ENCODE measurements at places on chromosomes 6 and 20.

DNA sequence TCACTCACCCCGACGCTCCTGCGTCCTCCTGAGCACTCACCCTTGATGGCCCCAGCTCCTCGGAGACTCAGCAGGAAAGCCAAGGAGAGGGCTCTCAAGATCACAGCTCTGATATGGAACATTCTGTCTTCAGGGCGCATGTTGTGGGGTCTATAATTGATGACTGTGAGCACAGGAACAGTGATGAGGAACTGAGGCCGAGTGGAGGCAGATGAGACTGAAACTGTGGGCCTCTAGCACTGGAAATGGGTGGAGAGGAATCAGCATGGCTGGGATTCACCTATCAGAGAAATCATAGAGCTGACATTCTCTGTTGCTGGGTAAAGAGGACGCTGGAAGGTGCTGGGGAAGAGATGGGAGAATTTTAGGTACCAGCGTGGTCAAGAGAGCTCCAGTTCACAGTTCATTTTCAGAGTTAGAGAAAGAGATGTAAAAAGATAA lies at the start of gene HLA-DPA1:
Gene HLA-DPA1, minus strand, starts transcription at position 219 of the 441 bp plus-strand sequence.
- no peak for DNase-seq

DNA sequence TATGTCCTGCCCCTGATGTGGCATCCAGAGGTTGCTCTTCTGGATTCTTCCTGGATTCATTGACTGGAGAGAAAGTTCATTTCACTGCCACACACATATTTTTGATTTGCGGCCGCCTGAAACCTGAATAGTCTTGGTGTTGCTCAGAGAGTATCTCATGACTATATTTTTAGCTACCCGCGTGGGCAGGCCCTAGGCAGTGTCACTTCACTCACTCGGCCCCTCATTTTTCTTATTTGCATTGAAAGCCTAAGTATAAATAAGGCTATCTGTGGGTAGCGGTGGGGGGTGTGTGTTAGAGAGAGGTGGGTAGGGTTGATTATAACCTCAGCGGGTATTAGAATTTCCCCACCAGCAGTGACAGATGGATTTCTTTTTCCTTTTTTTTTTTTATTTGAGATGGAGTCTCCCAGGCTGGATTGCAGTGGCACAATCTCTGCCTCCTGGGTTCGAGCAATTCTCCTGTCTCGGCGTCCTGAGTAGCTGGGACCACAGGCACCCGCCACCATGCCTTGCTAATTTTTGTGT lies 113.5 kb downstream of the JARID2 start:
- no peak for DNase-seq

DNA sequence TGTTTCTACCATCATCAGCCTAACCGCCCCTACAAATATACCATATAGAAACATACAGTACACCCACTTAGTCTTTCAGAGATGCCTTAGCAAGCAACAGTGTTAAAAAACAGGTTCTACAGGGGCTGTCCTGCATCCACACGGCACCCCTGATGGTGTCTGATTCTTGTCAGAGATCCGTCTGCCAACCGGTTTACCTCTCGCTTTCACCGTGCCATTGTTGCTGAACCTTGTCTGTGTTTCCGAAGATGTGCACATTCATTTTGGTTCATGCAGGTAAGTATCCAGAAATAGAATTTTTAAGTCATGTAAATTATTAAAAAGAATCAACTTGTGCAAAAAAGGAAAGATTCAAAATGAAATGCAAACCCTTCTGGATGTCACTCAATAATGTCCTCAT lies 52.9 kb downstream of the EPHA7 start:
- DNase-seq = no peak

DNA sequence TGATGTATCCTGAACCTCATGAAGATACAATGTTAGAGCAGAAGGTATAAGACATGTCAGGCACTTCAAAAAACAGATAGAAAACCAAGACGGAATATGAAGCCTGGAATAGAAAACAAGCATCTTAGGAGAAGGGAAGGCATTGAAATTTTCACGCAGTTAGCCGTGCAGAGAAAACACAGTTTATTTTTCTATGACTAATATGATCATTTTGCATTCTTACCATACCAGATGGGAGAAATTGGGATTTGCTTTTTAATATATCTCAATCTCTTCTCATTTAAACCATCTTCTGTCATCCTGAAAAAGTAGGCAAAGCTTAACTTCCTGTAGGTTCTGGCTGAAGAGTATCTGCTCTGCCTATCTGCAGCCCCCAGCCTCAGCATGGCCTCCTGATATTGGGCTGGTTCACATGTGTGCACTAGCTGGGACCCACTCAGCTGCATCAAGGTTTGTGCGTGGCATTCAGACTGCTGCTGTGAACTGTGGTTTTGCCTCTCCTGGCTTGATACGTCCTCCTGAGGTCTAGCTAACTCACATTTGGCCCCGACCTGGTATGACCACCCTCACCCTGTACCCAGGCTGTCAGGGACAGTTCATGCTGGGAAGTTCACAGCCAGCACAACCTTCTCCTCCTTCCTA lies 392.5 kb upstream of the SASH1 start:
- no peak for DNase-seq

- no peak for DNase-seq
Observed at GRCh38 chr6:169510871-169511270, 191.0 kb downstream of the WDR27 start.

DNA sequence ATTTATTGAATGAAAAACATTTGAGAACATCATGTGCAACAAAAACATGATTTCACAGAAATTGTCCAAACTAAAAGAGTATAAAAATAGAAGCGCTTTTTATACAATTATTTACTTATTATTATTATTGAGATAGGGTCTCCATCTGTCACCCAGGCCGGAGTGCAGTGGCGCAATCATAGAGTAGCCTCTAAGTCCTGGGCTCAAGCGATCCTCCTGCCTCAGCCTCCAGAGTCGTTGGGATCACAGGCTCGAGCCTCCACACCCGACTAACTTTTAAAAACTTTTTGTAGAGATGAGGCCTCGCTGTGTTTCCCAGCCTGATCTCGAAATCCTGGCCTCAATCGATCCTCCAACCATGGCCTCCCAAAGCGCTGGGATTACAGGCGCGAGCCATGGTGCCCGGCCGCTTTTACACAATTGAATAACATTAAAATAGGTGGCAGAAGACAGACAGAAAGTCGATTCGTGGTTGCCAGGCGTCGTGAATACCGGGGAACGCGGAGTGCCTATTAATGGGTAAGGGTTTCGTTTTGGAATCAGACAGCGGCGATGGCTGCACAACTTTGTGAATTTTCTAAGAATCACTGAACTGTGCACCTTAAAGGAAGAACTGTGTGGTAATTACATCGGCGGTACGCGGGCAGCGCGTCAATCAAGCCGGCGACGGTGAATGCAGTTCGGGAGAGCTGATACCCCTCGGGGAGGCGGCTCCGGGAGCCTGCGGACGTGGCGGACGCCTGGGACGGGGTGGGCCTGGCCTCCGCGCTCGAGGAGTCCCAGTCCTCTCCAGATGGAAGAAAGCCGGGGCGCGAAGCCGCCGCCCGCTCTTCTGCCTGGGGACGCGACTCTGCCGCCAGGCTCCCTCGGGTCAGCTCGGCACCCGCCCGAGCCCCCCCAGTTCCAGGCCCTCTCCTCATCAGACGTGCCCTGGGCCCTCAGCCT lies 807 bp downstream of the TBC1D20 start:
- DNase-seq = no peak

DNA sequence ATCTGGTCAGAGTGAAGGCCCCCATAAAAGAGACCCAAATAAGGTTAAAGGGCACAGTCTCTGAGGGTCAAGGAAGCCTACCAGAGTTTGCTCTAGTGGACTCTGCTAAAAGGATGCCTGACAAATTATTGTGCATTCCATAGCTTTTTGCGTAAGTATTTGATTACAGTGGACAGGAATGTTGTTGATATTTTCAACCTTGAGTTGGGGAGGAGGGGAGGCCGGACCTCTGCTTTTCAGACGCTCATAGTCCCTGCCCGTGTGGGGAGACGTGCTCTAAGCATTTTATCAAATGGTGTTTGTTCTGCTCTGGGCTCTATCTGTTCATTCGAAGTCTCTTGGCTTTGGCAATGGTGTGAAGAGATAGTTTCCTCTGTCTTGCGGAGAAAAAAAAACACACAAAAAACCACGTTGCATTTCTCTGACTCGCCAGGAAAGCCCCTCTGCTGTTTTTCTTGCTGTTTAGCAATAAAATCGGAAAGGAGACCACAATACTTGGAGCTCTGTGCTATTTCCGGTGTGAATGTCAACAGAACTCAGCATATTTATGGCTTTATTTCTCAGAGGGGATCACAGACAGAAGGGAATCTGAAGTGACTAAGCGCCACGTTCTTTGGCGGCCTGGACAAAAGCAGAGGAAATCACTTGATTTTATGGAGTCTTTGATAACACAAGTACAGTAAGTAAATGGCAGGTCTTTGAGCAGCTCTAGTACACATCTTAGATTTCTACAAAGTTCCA lies 159.8 kb downstream of the ZFP64 start:
- peak; percentile 31 for DNase-seq

DNA sequence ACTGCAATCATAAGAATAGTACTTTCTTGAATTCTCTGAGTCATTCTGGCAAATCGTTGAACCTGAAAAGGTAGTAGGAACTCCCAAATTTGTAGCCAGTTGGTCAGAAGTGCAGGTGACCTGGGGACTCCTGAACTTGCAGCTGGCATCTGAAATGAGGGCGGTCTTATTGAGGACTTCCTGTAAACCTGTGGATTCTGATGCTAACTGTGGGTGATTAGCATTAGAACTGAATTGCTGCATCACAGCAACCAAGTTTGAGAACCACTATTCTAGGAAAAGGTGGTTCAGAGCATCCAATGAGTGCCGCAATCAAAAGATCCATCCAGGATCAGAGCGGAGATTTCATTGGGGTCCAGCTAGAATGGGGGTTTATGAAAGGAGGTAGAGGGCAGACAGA lies 50.2 kb upstream of the UTRN start:
- no peak for DNase-seq

DNA sequence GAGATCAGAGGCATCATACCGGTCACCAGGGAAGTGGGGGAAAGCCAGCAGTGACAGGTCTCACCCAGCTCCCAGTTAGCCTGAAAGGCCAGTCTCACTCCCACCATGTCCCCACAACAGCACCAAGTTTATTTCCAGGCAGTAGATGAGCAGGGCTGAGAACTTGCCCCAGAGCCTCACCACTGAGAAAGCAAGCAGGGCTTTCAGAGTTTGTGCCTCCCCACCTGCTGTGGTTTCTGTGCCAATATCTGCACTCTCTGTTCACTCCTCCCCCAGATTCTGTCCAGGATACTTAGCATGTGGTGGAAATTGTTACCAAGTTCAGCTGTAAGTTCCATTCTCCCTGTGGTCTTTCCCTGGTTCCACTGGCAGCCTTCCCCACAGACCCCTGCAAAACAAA lies 255.0 kb upstream of the HTR1E start:
- DNase-seq = no peak

GRCh38 chr6:130932438-130932837 lies 105.2 kb downstream of the SMLR1 start:
- no peak for DNase-seq

- no peak for DNase-seq
Observed at GRCh38 chr6:101399616-101400162, 6.2 kb downstream of the GRIK2 start.

GRCh38 chr6:44446626-44447300 lies 59.3 kb downstream of the CDC5L start:
- DNase-seq = no peak

DNA sequence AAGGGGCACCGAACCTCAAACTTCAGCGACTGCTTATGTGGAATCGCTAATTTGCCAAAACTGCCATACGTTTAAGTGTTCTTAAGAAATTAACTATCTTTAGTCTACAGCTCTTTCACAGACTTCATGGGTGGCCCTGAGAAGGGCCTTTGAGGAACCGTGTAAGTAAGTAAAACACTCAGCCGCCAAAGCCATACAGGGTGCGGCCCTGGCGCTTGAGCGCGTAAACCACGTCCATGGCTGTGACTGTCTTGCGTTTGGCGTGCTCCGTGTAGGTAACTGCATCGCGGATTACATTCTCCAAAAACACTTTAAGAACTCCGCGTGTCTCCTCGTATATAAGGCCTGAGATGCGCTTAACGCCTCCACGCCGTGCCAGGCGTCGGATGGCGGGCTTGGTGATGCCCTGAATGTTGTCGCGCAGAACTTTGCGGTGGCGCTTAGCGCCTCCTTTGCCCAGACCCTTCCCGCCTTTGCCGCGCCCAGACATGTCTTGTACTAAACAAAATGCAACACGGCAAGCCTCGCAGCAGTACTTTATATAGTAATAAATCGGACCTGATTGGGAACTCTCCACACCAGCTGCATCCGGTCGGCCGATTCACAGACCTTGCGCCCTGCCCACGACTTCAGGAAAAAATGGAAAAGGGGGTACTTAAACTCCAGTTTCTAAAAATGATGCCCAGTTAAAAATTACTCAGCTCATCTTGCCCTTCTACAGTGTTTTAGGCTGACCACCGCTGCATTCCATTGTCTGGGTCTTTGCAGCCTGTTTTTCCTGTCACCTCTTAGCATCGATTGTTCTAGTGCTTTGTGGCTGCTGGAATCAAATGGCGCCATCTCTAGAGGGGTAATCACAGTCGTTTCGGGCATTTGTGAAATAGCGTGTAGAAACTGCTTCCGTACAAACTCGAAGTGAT lies 38.9 kb downstream of the OR2B2 start:
- peak; percentile 90 for DNase-seq

- DNase-seq = no peak
Observed at GRCh38 chr6:157187182-157188083, 135.9 kb downstream of the TMEM242 start.

GRCh38 chr6:43772681-43773049 lies 2.7 kb downstream of the VEGFA start:
- DNase-seq = no peak

- no peak for DNase-seq
Observed at GRCh38 chr20:772806-773205, 4.5 kb upstream of the SLC52A3 start.

- no peak for DNase-seq
Observed at GRCh38 chr6:16819752-16820151, 58.5 kb upstream of the ATXN1 start.

DNA sequence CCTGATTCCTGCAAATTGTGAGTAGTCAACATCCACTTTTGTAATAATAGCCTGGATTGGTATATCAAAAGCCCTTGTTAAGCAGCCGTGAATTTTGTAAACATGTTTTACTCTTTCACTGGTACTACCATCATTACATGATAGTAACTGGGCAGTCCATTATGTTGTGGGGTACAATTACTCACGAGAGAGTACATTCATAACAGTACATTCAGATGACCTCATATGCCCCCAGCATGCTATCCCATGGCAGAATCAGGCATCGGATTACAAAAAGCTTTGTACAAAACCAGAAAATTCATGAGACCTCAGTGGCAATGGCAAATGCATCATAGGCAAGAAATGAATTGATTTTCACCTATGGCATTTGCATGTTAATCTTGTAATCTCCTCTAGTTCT lies 166.2 kb downstream of the EPM2A start:
- no peak for DNase-seq
